Activated CD8-positive, alpha-beta T cell treated with anti-CD3 and anti-CD28 coated beads for 36 hours (primary cell): ENCODE measurements at places on chromosomes 4 and X. TPM values are rescaled to one million over a fixed set of nuclear protein-coding genes. Genes with fewer than 3 reads are reported as not detected.

CFI gene
- not detected for total RNA-seq

TMSB15C gene
- 3.9 TPM for total RNA-seq

HPSE gene
- total RNA-seq = 6.0 TPM

ARAP2 gene
- total RNA-seq = 30.0 TPM

PHOX2B gene
- total RNA-seq = not detected

TKTL1 gene
- total RNA-seq = 1.0 TPM

NUP54 gene
- 61.9 TPM for total RNA-seq

F8A1 gene
- 40.6 TPM for total RNA-seq

POU4F2 gene
- total RNA-seq = not detected

NMU gene
- total RNA-seq = not detected

UPF3B gene
- 16.0 TPM for total RNA-seq

QRFPR gene
- total RNA-seq = not detected

CHRNA9 gene
- total RNA-seq = 0.38 TPM

TRPC5OS gene
- total RNA-seq = not detected

GDI1 gene
- 76.5 TPM for total RNA-seq

GABRQ gene
- total RNA-seq = not detected
